Ureter (tissue), 1 donor: ENCODE measurements at places on chromosomes 16 and 17. TPM values are rescaled to one million over a fixed set of nuclear protein-coding genes. Genes with fewer than 3 reads are reported as not detected.

CNTROB gene
- total RNA-seq: 25.6 TPM

KRT17 gene
- total RNA-seq: 223 TPM

CX3CL1 gene
- 31.1 TPM for total RNA-seq

KRT36 gene
- total RNA-seq: not detected

RNF112 gene
- total RNA-seq: 20.7 TPM

GINS2 gene
- 2.6 TPM for total RNA-seq

NKD1 gene
- total RNA-seq: 27.8 TPM

HOXB1 gene
- 0.31 TPM for total RNA-seq

PYCARD gene
- total RNA-seq: 39.6 TPM

PKMYT1 gene
- total RNA-seq: 2.2 TPM

CDH8 gene
- total RNA-seq: 12.3 TPM

CLEC19A gene
- not detected for total RNA-seq

ZNF594 gene
- 13.5 TPM for total RNA-seq

CA4 gene
- total RNA-seq: 1.5 TPM

KDM6B gene
- total RNA-seq: 31.8 TPM

LRRC36 gene
- total RNA-seq: not detected

C17orf107 gene
- total RNA-seq: 4.6 TPM

CTRB1 gene
- total RNA-seq: not detected

FBXW10 gene
- 1.1 TPM for total RNA-seq

ZNF213 gene
- 12.6 TPM for total RNA-seq

TEX19 gene
- not detected for total RNA-seq

POLR3K gene
- total RNA-seq: 14.9 TPM

STAC2 gene
- total RNA-seq: 1.6 TPM

ZNF469 gene
- 3.6 TPM for total RNA-seq

CCR7 gene
- total RNA-seq: 0.57 TPM
